Thyroid gland (tissue), 4 donors: ENCODE measurements at places on chromosomes 16 and 17.

- peak; percentile 87 for DNase-seq
Measured at GRCh38 chr17:8118769-8119580, 661 bp upstream of the ALOXE3 start.

DNA sequence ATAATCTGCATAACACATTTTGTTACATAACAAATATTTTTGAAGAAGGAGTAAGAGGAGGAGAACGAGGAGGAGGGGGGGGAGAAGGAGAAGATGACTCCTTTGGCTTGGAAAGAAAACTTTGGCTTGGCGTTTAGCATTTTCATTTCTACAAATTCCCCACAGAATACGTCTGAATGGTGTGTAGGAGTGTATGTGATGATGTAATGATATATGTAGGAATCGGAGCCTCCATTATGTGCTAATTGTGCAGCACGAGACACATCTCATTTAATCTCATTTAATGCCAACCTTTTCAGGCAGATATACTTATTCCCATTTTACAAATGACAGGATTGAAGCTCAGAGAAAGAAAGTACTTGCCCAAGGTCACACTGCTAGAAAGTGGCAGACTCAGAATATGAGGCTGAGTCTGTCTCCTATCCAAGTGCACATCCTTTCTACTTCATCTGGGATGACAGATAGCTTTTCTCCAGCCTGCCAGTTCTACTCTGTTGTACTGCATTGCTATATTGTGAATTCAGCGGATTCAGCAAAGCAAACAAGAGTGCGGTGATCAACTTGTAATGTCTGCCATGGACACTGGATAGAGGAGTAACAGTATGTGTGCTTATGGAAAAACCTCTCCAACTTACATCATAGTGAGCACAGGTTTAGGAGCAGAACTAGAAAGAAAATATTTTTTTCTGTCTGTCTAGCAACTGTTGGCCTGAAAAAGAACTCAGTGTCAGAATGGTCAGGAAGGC, 10.4 kb upstream of the SLC47A2 start:
- DNase-seq: no peak

- no peak for DNase-seq
Measured at GRCh38 chr16:8260140-8260539, 330.2 kb downstream of the TMEM114 start.

- DNase-seq: no peak
Measured at GRCh38 chr16:7316281-7316888, 16.3 kb upstream of the RBFOX1 start.

DNA sequence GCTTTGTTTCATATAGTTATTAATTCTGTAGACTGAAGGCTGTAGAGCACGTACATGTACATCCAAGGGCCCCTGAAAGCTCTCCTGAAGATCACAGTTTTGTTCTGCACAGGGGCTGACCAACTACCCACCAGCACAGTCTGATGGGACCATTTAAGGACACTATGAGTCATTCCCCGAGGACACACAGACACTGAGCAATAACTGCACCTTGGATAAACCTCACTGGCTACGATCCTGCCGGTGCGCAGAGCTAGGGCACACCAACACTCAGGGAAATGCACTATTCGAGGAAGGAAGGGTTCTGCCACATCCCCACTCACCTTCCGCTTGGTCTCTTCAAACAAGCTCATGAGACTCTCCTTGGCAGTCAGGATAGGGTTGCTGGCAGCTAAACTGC, 20.3 kb downstream of the SMG6 start:
- DNase-seq: no peak

DNA sequence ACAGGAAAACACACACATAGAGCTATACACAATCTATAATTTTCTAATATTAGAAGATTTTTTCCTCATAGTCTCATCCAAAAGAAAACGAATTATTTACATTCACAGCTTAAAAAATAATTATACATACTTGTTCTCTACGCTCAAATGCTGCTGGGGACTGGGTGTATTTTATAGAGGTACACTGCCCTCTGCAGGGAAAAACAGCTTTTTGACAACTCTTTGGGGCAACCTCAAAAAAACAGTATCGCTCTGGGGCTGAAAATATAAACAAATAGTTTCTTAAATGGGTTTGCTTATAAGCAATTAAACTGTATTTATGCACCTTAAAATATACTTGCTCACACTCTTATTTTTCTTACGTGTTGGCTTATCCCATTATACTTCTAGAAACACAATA, 261.8 kb upstream of the PSMD7 start:
- no peak for DNase-seq

- DNase-seq: no peak
Measured at GRCh38 chr17:63295288-63295687, 150.8 kb downstream of the CYB561 start.

- DNase-seq: peak; percentile 77
Measured at GRCh38 chr16:77937473-77938149, 84.7 kb upstream of the CLEC3A start.

DNA sequence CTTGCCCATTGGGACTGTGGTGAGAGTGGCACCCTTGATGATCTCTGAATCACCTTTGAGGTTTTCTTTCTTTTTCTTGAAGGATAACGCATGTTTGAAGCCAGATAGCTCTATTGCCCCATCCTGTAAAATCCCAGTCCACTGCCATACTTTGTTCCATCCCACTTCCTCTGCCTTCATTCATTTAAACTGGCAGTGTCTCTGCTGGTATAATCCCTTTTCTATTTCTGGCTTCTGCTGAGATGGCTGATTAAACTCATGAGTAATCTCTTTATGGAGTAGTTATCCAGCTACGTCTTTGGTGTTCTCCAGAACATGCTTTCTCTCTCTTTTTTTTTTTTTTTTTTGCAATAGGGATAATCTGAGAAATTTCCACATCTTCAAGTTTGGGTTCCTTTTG, 656.5 kb upstream of the SALL1 start:
- no peak for DNase-seq

GRCh38 chr17:4206962-4207361, 56.8 kb downstream of the ANKFY1 start:
- DNase-seq: no peak

- no peak for DNase-seq
Measured at GRCh38 chr17:39568702-39569101, 39.0 kb downstream of the NEUROD2 start.

- no peak for DNase-seq
Measured at GRCh38 chr17:40648384-40648968, 858 bp upstream of the SMARCE1 start.

GRCh38 chr16:9183682-9184353, 92.4 kb downstream of the HAPSTR1 start:
- no peak for DNase-seq

DNA sequence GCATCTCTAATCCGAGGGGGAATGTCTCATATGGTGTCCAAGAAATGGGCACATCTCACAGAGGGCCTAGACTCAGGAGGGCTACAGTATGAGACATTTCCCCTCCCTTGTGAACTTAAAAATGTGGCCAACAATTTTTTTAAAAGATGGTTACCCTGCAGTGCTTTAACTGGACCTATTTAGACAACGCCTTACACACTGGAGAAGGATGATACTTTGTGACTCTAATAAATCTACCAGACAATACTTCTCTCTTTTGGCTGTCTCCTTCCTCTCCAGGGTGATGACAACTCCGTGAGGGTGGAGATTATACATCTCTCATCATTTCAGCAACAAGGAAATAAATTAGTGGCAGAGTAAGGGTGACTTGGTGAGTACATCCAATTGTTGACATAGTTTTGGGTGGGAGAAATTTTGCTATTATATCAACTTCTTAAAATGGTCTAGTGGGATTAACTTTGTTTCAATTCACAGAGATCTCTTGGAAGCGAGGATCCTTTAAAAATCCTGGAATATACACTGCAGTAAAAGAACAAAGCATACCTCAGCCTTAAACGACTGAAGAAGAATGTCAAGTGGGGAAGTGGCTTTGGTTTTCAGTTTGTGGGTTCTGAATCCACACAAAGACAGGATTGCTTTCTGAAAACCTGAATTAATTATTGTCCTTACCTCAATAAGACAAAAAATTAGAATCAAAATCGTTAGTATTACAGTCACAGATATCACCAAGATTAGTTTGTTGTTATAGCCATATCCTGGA, 89.8 kb downstream of the KPNA2 start:
- no peak for DNase-seq

- peak; percentile 51 for DNase-seq
Measured at GRCh38 chr16:66924527-66925321, 611 bp downstream of the RRAD start.

DNA sequence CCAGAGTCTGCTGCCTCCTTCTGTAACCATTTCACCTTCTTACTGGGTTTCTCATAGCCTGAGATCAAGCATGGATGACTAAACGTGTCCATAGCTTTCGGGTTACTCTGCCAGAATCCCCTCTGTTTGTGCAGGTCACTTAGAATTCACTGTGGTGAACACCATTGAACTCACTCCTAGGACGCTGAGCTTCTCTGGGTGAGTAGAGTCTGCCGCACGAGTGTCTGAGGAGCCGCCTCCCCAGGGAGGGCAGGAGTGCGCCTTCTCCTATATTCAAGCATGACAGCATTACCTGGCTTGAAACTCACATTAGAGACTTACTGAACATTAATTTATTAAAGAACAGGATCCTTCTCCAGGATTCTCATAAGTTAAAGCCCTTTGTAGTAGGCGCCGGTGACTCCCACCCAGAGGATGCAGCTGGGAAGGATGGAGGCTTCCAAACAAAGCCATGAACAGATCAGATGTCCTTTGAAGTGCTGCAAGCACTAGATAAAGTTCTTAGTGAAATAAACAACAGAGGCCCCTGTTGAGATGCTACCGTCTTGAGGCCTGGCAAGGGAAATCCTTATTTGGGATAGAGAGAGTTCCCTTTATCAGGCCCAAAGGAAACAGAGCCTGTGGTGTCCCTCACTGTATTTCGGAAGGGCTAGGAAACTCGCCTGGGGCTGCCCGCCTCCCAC, 144.6 kb upstream of the PLCG2 start:
- no peak for DNase-seq

DNA sequence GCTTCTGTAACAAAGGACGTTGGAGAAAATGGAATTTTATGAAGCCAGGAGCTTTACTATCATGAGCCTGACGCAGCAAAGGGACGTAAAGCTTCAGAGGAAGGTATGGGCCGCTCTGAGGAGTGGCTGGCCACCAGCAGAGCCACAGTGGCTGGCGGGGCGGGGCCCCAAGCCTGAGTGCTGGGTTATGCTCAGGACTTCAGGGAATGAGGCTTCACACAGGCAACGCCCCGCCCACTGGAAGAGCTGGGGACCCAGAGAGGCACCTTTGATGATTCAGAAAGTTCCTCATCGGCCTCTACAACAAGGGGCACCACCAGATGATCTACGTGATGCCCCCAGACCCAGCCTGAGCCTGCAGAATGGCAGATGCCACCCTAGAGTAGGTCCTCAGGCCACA, 8.8 kb downstream of the NOB1 start:
- no peak for DNase-seq

DNA sequence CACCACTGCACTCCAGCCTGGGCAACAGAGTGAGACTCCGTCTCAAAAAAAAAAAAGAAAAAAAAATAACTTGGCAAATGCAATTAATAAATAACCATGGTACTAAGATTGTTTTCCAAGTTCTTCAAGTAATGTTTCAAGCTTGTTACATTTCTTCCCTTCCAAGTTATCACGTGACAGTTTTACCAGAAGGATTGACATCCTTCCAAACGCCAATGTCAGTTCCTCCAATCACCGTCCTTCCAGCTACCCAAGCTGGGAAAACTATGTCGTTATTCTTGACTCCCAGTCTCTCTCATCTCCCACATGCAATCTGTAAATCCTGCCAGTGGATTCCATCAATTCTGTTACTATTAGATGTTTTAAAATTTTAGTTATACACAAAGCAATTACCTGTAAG, 3.9 kb upstream of the PHAF1 start:
- no peak for DNase-seq
